ENCODE measurements at places on chromosomes 5 and 9.

GRCh38 chr5:78467752-78468357 lies 107.4 kb downstream of the SCAMP1 start:
- DNase-seq: no peak

GRCh38 chr5:179795863-179796833 lies 2.4 kb downstream of the LTC4S start:
- peak; percentile 79 for DNase-seq

DNA sequence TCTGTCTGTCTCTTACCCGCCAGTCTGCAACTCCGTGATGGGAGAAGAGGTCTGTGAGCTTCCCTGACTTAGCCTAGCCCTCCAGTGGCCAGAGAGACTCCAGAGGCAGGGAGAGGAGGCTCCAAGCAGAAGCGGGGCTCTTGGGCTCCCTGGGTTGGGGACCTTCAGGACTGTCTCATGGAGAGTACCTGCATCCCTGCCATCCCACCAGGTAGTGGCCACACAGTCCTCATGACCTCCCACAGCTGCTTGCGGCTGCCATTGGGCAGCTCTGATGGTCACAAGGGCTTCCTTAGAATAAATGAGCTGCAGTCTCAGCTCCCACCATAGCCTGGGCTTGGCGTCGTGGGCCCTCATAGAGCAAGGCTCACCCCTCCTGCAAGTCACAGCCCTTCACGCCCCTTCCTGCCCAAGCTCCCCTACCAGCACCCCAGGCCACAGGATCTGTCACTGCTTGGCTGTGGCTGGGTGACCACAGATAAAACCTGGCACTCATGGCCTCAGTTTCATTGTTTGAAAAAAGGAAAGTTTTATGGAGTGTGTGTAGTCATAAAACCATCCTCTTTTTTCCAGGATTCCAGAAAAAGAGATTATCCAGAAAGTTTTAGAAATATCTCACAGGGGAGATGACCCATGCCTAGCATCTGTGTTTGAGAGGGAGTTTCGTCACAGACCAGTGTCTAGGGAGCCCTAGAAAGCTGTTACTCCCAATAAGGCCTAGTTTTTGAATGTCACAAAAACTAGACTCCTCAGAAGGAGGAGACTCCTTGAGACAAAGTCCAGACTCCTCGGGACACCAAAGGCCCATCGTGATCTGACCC lies 48.4 kb downstream of the PPARGC1B start:
- no peak for DNase-seq

DNA sequence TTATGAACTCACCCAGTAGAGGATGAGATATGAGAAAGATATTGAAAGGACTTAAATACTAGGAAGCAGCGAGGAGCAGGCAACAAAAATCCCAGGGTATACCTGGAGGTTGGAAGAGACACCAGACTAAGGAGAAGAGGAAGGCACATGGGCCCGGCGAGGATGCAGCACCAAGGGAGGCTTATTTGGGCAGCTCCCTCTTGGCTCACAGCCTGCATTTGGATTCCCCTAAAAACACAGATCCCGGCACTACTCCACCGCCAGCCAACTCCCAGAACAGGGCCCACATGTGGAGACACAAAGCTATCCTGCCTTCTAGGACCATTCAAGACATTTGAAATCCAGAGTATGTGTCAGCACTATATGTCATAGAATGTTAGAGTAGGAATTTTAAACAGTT lies 199.8 kb upstream of the FBXL7 start:
- no peak for DNase-seq

GRCh38 chr5:120236360-120236759 lies 227.7 kb upstream of the PRR16 start:
- no peak for DNase-seq

- no peak for DNase-seq
Observed at GRCh38 chr5:652773-653350, 40.3 kb downstream of the TPPP start.

- no peak for DNase-seq
Observed at GRCh38 chr9:84439250-84439649, 98.7 kb upstream of the SLC28A3 start.

- no peak for DNase-seq
Observed at GRCh38 chr9:108133101-108133500, 643.5 kb upstream of the KLF4 start.

DNA sequence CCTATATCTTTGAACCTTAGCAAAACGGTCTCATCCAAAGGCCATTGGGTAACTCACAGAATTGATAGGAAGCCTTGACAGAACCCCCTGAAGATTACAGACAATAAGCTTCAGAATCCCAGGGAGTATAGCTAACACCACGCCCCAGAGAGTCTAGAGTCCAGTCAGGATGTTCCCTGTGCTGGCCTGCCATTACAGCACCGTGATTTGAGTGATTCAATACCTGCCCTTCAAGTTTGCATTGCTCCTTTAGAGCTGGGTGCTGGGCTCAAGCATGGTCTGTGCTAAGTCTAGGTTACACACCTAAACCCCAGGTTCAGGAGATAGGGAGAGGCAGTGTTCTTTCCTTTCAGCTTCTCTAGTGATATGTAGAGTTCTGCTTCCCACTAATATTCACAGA lies 90.5 kb downstream of the RASEF start:
- no peak for DNase-seq

- no peak for DNase-seq
Observed at GRCh38 chr9:86020731-86021130, 78.6 kb downstream of the GOLM1 start.
